Activated T-helper 1 cell treated with anti-CD3 and anti-CD28 coated beads, Interleukin-2, amount 50 U/mL, for 16 hours (primary cell): ENCODE measurements at places on chromosomes 2 and 18.

DNA sequence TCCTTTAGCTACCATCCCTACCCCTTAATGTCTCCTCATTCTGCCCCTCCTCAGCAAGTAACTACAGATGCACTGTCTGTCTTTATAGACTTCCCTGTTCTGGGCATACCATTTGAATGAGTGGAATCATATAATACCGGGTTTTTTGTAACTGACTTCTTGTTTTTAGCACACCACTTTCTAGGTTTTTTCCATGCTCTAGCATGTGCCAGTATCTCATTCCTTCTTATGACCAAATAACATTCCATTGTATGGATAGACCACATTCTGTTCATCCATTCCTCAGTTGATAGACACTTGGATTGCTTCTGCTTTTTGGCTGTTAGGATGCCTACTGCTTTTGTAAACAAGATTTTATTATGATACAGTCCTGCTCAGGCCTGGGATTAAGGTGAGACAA is 154.7 kb downstream of the TSN start:
- no peak for DNase-seq

GRCh38 chr2:232885264-232885961 is 15.3 kb downstream of the SNORC start:
- DNase-seq = no peak

- no peak for DNase-seq
Observed at GRCh38 chr2:228224410-228224809, 42.9 kb upstream of the SPHKAP start.

DNA sequence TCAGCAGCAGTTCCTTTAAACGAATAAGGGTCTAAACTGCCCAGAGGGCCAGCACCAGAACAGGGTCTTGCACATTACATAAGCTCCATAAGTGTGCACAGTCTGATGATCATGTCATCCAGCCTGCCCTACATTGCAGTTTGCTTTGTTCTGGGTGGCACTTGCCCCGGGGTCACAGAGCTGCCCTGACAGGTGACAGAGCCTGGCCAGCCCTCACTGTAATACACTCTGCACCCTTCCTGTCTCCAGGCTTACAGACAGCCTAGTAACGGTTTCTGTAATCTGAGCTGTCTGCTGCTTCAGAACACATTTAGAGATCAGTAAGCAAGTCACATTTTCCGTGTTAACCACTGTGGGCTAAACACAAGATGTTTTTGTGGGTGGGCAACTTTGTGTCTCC is 213.3 kb downstream of the FAM210A start:
- no peak for DNase-seq

DNA sequence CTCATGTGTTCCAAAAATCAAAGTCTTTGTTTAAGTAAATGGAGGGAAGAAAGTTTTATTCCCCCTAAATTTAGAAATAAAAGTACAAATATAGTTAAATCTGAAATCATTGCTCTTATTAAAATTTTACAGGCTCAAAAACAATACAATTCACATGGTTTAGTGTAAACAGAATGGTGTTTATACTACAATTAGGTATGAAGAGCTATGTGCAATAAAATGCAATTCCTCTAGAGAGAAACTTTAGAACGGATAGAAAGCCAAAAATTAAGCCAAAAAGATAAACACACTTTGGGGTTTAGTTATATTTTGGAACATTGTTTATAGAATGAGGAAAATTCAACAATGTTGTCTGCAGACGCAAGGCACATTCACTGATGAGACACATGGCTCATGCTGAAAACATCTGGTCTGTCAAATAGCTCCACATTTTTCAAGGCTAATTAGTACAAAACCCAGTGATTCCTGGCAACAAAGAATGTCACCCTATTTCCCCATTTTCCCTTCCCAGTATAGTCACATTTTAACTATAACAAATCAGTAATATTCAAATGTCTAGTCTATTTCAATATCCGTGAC is 103.3 kb downstream of the EXOC6B start:
- DNase-seq = no peak

DNA sequence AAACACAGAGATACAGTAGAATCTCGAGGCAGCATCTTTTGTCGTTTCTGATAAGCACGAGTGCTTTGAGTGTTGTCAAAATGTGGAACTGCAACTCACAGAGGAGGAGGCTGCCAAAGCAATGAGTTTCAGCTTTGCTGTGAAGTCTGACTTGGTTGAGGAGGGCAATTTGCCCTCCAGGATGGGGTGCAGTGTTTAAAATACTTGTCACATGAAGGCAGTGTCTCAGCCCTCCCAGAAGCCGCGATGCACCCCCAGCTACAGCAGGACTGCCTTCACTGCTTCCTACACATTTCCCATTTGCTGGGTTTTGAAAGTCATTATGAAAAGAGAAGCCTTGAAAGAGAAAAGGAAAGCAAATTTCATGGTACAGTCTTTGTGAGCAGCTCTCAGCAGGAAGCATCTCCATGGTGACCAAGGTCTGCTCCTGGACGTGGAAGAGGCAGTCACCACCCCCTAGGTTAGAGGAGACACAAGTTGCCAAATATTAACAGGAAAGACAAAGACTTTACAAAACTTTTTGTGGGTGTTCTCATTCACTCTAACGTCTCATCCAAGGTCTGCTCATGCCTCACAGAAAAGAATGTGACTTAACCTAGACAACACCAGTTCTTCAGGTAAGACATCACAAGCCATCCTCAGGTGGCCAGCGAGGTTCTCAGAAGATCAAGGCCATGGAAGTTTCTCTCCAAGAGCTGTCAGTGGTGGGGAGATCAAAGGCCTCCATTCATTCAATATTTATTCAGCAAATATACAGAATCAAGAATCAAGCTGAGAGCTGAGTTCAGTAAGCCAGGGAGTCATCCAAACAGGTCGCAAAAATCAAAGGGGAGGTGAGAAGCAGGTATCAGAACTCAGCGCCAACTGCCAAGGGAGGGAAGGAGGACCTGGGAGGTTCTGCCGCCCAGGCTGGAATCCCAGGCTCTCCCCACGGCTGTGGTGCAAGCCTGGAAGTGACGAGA is 476.0 kb downstream of the EIPR1 start:
- no peak for DNase-seq

- no peak for DNase-seq
Observed at GRCh38 chr2:1254662-1255343, 158.5 kb upstream of the TPO start.

DNA sequence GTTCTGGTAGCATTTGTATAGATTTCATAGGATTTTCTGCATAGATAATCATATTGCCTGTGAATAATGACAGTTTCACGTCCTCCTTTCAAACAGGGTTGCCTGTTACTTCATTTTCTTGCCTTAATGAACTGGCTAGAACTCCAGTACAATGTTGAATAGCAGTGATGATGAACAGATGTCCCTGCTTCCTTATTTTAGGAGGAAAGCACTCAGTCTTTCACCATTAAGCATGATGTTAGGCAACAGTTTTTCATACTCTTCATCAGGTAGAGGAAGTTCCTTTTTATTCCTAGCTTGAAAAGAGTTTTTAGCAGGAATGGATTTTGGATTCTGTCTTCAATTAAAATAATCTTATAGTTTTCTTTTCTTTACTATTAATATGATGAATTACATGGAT is 39.7 kb downstream of the C2orf76 start:
- no peak for DNase-seq

- no peak for DNase-seq
Observed at GRCh38 chr2:29687121-29687520, 234.3 kb downstream of the ALK start.

GRCh38 chr2:196422361-196422760 is 217.2 kb upstream of the CCDC150 start:
- no peak for DNase-seq

DNA sequence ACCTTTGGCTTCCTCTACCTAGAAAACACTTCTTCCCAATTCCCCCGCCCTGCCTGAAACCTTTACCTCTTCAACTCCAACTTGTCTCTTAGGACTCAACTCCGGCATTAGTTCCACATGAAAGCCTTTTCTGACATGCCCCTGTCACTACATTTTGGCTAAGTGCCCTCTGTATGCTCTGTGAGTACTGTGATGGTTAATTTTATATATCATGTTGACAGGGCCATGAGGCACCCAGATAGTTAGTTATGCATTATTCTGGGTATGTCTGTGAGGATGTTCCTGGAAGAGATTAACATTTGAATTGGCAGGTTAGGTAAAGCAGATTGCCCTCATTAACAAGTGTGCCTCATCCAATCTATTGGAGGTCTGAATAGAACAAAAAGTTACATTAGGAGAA is 75.6 kb upstream of the NCKAP5 start:
- DNase-seq = no peak

GRCh38 chr18:44898498-44898897 is 217.8 kb downstream of the SETBP1 start:
- DNase-seq = no peak

DNA sequence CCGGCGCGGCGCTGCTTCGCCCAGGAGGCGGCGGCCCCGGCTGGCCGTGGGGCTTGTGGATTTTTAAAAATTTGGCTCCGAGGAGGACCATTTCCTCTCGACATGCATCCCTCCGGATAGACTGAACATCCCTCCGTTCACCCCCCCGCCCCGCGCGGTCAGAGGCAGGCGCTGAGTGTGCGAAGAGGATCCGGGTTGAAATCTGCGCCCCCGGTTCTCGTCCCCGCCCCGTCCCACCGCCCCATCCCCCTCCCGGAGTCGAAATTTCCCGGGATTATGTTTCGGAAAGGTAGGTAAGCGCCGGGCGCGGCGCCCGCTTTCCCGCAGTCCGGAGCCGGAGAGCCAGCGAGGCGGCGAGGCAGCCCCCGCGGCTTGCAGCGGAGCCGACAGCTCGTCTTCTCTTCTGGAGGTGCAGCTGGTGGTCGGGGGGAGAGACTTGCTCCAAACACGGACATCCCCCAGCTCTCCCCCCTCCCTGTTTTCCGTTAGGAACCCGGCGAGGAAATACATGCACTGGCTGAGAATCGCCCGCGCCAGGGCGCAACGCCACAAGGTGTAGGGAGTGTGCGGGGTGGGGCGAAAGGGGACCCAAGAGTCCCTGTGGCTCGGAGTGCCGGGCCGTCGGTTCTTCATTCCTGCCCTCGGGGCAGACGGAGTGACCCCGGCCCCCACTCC is at the start of gene PRKCE:
TSS of gene PRKCE (plus strand) at position 261 of the 675 bp plus-strand sequence.
- DNase-seq = peak; percentile 30

DNA sequence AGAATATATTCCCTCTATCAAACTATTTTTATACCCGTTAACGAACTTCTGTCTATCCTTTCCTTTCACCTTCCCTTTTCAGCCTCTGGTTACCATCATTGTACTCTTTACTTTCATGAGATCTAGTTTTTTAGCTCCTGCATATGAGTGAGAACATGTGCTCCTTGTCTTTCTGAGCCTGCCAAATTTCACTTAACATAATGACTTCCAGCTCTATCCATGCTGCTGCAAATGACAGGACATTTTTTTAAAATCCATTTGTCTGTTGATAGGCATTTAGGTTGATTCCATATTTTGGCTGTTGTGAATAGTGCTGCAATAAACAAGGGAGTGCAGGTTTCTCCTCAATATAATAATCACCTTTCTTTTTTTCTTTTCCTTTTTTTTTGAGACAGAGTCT is 8.2 kb upstream of the CCDC195 start:
- DNase-seq = no peak

GRCh38 chr2:231172025-231172424 is 26.4 kb upstream of the ARMC9 start:
- no peak for DNase-seq

DNA sequence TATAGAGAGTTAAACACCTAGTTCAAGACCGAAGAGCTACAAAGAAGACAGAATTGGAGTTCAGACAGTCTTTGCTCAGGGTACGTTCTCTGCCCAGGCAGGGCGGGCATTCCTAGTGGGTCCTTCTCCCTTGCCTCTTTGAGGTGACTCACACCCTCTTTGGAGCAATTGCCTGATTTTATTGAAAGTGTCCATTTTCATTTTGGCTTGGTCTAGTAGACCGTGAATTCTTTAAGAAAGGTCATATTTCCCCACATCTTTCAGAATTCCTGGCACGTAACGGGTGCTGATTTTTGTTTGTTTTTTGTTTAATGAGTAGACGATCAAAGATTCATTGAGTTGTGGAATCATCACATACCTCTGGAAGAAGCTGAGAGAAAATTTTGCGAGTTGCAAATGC is 871.5 kb downstream of the RNF144A start:
- DNase-seq = no peak

DNA sequence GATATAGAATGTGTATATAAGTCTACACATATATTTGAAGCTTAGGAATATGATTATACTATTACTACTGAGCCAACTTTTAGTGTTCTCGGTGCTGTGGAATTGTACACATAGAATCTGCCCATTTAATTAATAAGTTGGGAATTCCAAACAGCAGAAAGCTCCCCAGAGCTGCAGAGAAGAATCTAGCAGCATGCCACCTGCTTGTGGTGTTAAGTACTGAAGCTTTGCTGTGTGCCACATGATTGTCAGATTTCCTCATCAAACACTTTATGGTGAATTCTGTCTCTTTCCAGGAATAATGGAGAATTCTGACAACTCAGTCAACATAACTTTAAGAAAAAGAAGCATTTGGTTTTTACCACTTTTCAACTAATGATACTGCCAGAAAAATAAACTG is 117.8 kb downstream of the WDSUB1 start:
- no peak for DNase-seq

DNA sequence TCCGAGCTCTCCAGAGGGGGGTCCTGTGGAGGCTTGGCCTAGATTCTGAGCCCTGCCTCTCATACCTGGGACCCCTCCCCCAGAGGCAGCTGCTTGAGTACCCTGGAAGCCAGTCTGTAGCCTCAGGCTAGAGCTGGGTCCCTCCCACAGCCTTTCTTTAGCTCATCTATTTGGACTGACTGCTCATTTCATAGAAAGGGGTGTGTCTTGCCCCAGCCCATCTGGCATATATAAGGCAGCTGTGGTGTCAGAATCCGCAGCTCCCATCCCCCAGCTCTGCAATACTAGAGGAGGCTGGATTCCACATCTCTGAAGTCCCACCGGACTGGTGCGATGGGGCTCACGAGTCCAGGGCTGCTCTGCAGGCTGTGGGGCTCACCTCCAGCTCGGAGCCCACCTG is 26.1 kb downstream of the MPHOSPH10 start:
- DNase-seq = no peak

DNA sequence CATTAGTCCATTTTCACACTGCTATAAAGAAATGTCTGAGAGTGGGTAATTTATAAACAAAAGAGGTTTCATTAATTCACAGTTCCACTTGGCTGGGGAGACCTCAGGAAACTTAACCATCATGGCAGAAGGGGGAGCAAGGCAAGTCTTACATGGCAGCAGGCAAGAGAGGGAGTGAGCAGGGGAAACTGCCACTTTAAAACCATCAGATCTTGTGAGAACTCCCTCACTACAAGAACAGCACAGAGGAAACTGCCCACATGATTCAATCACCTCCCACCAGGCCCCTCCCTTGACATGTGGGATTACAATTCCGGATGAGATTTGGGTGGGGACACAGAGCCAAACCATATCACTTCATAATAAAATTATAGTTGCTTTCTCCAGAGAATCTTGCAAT is 365.5 kb upstream of the ID2 start:
- no peak for DNase-seq

- DNase-seq = no peak
Observed at GRCh38 chr18:48827291-48828193, 123.2 kb downstream of the SMAD7 start.

DNA sequence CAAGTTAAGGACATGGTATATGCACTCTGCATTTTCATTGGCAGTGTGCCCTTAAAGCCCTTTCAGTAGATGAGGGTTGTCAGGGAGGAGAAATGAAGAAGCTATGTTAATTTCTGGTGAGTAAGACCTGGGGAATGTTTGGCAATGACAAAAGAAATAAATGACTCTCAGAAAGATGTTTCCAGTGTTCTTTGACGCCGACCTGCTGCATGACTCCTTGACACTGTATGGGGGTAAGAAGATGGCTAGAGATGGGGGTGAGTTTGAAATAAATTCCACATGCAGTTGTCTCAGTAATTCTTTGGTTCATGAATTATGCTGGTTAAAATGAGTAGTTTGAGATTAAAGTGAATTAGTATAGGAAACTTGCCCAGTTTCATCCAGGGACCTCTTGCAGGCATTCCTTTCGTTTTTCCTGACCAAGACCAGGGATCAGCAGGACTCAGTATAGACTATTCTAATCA is 5.9 kb downstream of the CCDC121 start:
- DNase-seq = no peak
